ENCODE measurements at places on chromosomes 6 and 20. TPM values are rescaled to one million over a fixed set of nuclear protein-coding genes. Genes with fewer than 3 reads are reported as not detected.
A peak's percentile ranks its signal among the peaks of the same experiment; 100 is the strongest.

SPEF1 gene
- total RNA-seq = 12.1 TPM

EPPIN gene
- total RNA-seq = 185 TPM

HRH3 gene
- 2.5 TPM for total RNA-seq

LTA gene
- 2.6 TPM for total RNA-seq

F13A1 gene
- total RNA-seq = 11.7 TPM

HLA-DMB gene
- 4.9 TPM for total RNA-seq

MROH8 gene
- 43.5 TPM for total RNA-seq

PLEKHG1 gene
- total RNA-seq = 130 TPM

GABBR1 gene
- total RNA-seq = 29.9 TPM

KIF16B gene
- 25.5 TPM for total RNA-seq

LPIN3 gene
- 7.6 TPM for total RNA-seq

SIRPB1 gene
- total RNA-seq = not detected

ASIP gene
- total RNA-seq = 2.1 TPM

GRCh38 chr6:144189351-144189750 is 39.0 kb downstream of the STX11 start:
- DNase-seq = no peak
- H3K4me1 ChIP-seq = no peaks in the 10 kb centered on the region
- H3K27ac ChIP-seq = no peak overlapping the region

GRCh38 chr6:149965194-149966020 is 1.7 kb downstream of the ULBP1 start:
- peaks cover 11% of the 10 kb centered on the region for H3K4me1 ChIP-seq
- peak overlapping the region; percentile 34 for H3K4me3 ChIP-seq
- no peaks in the 10 kb centered on the region for H3K36me3 ChIP-seq
- no peak for DNase-seq
- H3K27ac ChIP-seq = no peak overlapping the region

DNA sequence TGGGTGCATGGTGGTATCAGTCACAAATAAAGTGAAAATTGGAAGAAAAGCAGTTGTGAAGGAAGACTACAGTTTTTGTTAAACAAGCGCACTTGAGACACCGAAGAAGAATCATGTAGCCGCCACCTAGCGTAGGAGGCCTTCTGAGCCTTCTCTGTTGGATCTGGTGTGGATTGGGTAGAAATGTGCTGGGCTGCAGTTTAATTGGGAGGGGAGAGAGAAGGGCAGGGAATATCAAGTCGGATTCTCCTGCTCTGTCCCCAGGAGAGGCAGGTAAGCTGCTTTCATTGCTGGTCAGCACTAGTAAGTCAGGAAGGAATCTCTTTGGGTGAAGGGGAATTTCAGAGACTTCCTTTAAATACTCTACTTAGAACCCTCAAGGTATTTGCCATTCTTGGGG is 1.2 kb upstream of the FABP7 start:
- no peak overlapping the region for H3K4me3 ChIP-seq
- no peaks in the 10 kb centered on the region for H3K4me1 ChIP-seq
- H3K27ac ChIP-seq = no peak overlapping the region
- no peaks in the 10 kb centered on the region for H3K36me3 ChIP-seq
- DNase-seq = no peak
- H3K27me3 ChIP-seq = no peaks in the 10 kb centered on the region

GRCh38 chr6:13766201-13766634 is 48.1 kb downstream of the MCUR1 start:
- H3K27ac ChIP-seq = no peak overlapping the region
- H3K27me3 ChIP-seq = no peaks in the 10 kb centered on the region
- H3K4me1 ChIP-seq = peaks cover 2% of the 10 kb centered on the region
- no peak for DNase-seq
- no peak overlapping the region for H3K4me3 ChIP-seq

- H3K27ac ChIP-seq = no peak overlapping the region
- no peaks in the 10 kb centered on the region for H3K27me3 ChIP-seq
- DNase-seq = no peak
- H3K36me3 ChIP-seq = no peaks in the 10 kb centered on the region
- H3K4me1 ChIP-seq = no peaks in the 10 kb centered on the region
These were observed 112.3 kb downstream of the SMAP1 start for GRCh38 chr6:70779934-70780333.

GRCh38 chr6:79949233-79949632 is 1.9 kb upstream of the ELOVL4 start:
- no peaks in the 10 kb centered on the region for H3K4me1 ChIP-seq
- no peaks in the 10 kb centered on the region for H3K27me3 ChIP-seq
- peak overlapping the region; percentile 13 for H3K4me3 ChIP-seq
- peak; percentile 84 for DNase-seq
- H3K36me3 ChIP-seq = no peaks in the 10 kb centered on the region

- H3K27ac ChIP-seq = no peak overlapping the region
- H3K27me3 ChIP-seq = no peaks in the 10 kb centered on the region
- no peak overlapping the region for H3K4me3 ChIP-seq
- no peak for DNase-seq
- H3K4me1 ChIP-seq = no peaks in the 10 kb centered on the region
- no peaks in the 10 kb centered on the region for H3K36me3 ChIP-seq
These were observed 70.8 kb downstream of the PSMG4 start for GRCh38 chr6:3329393-3330051.

DNA sequence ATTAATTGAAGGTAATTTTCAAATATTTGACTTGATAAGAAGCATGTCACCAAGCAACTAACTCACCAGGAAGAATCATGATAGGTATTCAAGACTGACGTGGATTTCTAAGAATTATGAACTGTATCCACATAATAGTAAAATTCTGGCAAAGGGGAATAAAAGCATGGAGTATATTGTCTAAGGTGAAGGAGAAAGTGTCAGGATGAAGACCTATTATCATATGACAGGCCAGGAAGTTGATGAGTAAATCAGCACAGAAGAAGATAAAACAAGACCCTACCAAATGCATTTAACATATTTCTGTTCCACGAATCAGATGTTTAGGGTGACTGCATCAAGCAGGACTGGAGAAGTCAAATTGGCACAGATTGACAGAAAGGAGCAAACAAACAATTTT is 362.7 kb upstream of the MMS22L start:
- no peak for DNase-seq
- no peak overlapping the region for H3K27ac ChIP-seq
- H3K27me3 ChIP-seq = no peaks in the 10 kb centered on the region

DNA sequence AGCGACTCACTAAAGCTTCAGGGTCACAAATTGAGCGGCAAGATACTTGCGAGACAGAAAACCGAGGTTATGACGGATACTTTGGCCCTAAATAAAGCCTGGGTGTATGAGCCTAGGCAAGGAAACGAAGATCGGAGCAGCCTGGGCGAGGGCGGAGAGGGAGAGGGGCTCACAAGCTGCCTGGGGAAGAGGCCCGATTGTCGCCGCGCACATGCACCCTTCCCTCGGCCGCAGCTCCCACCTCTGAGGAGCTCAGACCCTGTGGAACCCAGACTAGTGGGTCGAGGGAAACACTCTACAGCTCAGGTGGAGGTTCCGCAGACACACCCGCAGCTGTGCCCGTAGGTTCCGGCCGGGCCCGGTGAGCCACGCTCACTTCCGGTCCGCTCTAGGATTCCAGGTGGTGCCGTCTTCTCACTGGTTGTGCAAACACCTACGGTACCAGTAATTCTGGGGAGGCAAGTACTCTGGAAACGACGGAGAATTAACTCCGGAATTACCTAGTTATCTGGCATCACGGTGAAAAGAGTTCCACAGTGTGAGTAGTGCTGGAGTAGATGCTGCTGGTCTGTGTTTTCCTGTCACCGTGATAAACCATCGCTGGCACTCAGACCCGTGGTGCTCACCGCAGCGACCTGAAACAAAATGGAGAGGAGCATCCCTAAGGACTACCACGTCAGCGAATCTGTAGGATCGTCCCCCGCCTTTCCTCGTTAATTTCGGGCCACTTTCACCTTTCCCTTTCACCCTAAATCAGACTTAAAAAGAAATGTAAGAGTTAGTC is 61.5 kb downstream of the GPX5 start:
- peak; percentile 92 for DNase-seq
- H3K4me1 ChIP-seq = peaks cover 7% of the 10 kb centered on the region
- H3K36me3 ChIP-seq = no peaks in the 10 kb centered on the region
- H3K27me3 ChIP-seq = no peaks in the 10 kb centered on the region
- peak overlapping the region; percentile 53 for H3K27ac ChIP-seq
- H3K4me3 ChIP-seq = peak overlapping the region; percentile 74

DNA sequence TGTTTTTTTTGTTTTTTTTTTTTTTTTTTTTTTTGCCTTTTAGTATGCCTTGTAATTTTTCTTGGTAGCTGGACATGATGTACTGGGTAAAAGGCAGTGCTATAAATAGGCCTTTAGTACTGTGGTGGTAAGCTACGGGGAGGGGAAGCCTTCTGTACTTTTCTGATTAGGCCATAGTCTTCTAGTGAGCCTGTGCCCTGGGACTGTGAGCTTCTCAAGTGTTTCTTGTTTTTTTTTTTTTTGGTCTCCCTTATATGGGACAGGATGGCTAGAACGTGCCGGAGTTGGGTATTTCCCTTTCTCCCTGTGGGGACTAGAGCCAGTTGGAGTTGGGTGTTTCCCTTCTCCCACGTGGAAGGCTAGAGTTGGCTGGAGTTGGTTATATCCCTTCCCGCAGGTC is 59.4 kb upstream of the PRELID3B start:
- H3K4me3 ChIP-seq = no peak overlapping the region
- no peaks in the 10 kb centered on the region for H3K4me1 ChIP-seq
- H3K27ac ChIP-seq = no peak overlapping the region
- no peak for DNase-seq
- no peaks in the 10 kb centered on the region for H3K36me3 ChIP-seq
- H3K27me3 ChIP-seq = no peaks in the 10 kb centered on the region

GRCh38 chr6:83505356-83505755 is 7.0 kb upstream of the PRSS35 start:
- no peaks in the 10 kb centered on the region for H3K4me1 ChIP-seq
- no peaks in the 10 kb centered on the region for H3K36me3 ChIP-seq
- H3K27ac ChIP-seq = no peak overlapping the region
- no peak overlapping the region for H3K4me3 ChIP-seq

DNA sequence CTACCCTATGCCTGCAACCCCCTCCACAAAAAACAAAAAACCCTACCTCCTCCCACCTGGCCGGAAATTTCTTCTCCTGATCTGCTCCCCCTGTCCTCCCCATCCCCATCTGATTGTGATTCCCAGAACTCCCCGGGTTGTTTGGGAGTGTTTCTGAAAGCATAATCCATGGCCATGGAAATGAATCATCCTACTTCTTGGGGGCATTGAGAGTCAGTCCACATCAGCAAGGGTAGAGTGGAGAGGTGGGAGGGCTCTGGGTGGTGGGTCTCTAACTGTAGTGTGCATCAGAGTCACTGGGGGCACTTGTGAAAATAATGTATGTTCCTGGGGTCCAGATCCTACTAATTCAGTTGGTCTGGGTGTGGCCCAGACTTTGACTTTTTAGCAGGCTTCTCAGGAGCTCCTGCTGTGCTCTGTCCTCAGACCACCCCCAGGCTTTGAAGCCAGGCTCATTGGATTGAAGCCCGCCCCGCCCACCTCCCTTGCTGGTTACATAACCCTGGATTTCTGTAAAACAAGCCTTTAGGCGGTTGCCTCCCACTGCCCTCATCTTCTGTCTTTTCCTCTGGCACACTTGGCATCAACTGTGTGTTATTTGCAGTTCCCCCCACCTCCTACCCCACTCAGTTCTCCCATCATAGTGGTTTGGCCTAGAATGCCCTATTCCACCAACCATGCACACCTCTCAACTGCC is 10.5 kb downstream of the PIGT start:
- no peak overlapping the region for H3K27ac ChIP-seq
- DNase-seq = no peak
- no peaks in the 10 kb centered on the region for H3K4me1 ChIP-seq
- H3K27me3 ChIP-seq = no peaks in the 10 kb centered on the region
- no peak overlapping the region for H3K4me3 ChIP-seq

GRCh38 chr20:60461993-60462392 is 503.8 kb downstream of the CDH26 start:
- no peak overlapping the region for H3K27ac ChIP-seq
- H3K4me1 ChIP-seq = no peaks in the 10 kb centered on the region
- DNase-seq = no peak
- no peaks in the 10 kb centered on the region for H3K27me3 ChIP-seq
- no peak overlapping the region for H3K4me3 ChIP-seq

- H3K4me1 ChIP-seq = no peaks in the 10 kb centered on the region
- no peaks in the 10 kb centered on the region for H3K36me3 ChIP-seq
- no peak for DNase-seq
- no peak overlapping the region for H3K4me3 ChIP-seq
- H3K27me3 ChIP-seq = no peaks in the 10 kb centered on the region
- H3K27ac ChIP-seq = no peak overlapping the region
These were observed 361.4 kb upstream of the KCNQ5 start for GRCh38 chr6:72260489-72260888.

- no peaks in the 10 kb centered on the region for H3K27me3 ChIP-seq
- peak overlapping the region; percentile 99 for H3K27ac ChIP-seq
- peak overlapping the region; percentile 85 for H3K4me3 ChIP-seq
- no peaks in the 10 kb centered on the region for H3K36me3 ChIP-seq
- H3K4me1 ChIP-seq = peaks cover 30% of the 10 kb centered on the region
These were observed 1.4 kb downstream of the QKI start for GRCh38 chr6:163415620-163416556.

- H3K36me3 ChIP-seq = no peaks in the 10 kb centered on the region
- no peak overlapping the region for H3K27ac ChIP-seq
- no peaks in the 10 kb centered on the region for H3K27me3 ChIP-seq
- H3K4me1 ChIP-seq = no peaks in the 10 kb centered on the region
- DNase-seq = no peak
These were observed 4.9 kb downstream of the PREX1 start for GRCh38 chr20:48822879-48823385.

DNA sequence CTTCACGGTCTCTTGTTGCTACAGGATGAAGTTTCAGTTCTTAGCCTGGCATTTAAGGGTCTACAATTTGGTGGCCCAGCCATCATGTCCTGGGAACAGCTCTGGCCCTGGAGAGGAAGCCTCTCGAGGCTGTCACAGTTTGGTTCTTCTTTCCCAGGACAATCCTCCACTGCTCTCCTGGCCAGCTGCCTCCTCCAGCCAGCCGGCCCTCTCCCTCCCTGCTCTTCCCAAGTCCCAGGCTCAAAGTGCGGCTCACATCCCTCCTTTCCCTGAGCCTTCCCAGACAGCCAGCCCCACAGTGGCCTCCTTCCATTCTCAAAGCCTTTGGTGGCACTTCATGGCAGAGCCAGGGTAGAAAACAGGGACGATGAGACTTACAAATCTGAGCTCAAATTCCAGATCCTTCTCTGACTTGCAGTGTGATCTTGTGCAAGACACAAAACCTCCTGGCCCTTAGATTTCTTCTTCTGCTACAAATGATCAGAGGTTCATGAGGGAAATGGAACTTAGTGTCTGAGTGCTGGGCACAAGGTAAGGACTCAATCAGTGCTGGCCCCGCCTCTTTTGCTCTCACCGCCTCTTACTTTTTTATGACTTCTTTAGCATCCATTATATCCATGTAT is 223.8 kb upstream of the ECI2 start:
- peaks cover 18% of the 10 kb centered on the region for H3K4me1 ChIP-seq
- no peaks in the 10 kb centered on the region for H3K27me3 ChIP-seq
- no peaks in the 10 kb centered on the region for H3K36me3 ChIP-seq
- peak overlapping the region; percentile 84 for H3K27ac ChIP-seq
- DNase-seq = no peak

- no peaks in the 10 kb centered on the region for H3K4me1 ChIP-seq
- no peak overlapping the region for H3K27ac ChIP-seq
- no peak for DNase-seq
- no peaks in the 10 kb centered on the region for H3K27me3 ChIP-seq
- no peaks in the 10 kb centered on the region for H3K36me3 ChIP-seq
These were observed 1.2 kb downstream of the TREML2 start for GRCh38 chr6:41199552-41200246.

- no peak overlapping the region for H3K27ac ChIP-seq
- peaks cover 7% of the 10 kb centered on the region for H3K4me1 ChIP-seq
- no peak for DNase-seq
- H3K27me3 ChIP-seq = no peaks in the 10 kb centered on the region
These were observed 215.1 kb downstream of the ZMYND8 start for GRCh38 chr20:47141350-47141921.

- no peaks in the 10 kb centered on the region for H3K27me3 ChIP-seq
- no peak overlapping the region for H3K4me3 ChIP-seq
These were observed 25.3 kb downstream of the MDN1 start for GRCh38 chr6:89794324-89794723.
